K562 (cell line): ENCODE measurements at places on chromosomes 3 and 15. TPM values are rescaled to one million over a fixed set of nuclear protein-coding genes. Genes with fewer than 3 reads are reported as not detected.

DNA sequence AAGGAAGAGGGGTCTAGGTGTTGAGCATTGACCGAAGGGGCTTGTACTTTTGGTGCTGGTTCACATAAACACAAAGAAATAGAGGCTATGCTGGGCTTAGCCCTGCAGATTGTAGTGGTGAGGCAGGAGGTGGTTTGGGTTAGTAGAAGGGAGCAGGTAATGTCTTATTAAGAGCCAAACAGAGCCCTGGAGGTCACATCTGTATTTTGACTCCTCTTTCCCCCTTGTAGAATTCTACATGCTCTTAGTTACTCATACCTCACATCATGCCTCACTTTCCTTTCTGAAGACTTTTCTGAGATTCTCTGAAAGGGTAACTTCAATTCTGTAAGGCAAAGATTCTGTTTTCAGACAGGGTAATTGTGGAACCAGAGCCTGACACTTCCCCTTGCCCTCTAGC lies 16.1 kb upstream of the ZNF80 start:
- no peak for DNase-seq

- DNase-seq, result no peak
Measured at GRCh38 chr3:39118079-39118478, 10.6 kb downstream of the TTC21A start.

DNA sequence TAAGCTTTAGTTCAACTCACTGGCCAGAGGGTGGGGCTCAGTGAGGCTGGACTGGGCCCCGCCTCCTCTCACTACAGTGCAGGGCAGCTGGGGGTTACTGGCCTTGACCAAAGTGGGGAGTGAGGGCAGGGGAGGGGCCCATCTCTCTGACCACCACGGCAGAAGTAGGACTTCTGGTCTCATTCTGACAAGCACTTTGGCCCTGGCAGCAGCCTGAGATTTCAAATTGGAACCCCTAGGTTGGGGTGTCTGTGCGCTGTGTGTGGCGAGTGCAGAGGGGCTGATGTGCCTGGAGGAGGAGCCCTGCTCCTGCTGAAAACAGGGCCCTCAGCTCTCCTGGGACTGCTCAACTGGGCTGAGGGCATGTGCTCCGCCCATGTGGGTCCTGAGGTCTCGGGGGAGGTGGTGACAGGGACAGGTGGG lies 60.3 kb upstream of the RPL32 start:
- DNase-seq, result peak; percentile 65

GRCh38 chr15:53511175-53511574 lies 248.3 kb downstream of the WDR72 start:
- no peak for DNase-seq

DNA sequence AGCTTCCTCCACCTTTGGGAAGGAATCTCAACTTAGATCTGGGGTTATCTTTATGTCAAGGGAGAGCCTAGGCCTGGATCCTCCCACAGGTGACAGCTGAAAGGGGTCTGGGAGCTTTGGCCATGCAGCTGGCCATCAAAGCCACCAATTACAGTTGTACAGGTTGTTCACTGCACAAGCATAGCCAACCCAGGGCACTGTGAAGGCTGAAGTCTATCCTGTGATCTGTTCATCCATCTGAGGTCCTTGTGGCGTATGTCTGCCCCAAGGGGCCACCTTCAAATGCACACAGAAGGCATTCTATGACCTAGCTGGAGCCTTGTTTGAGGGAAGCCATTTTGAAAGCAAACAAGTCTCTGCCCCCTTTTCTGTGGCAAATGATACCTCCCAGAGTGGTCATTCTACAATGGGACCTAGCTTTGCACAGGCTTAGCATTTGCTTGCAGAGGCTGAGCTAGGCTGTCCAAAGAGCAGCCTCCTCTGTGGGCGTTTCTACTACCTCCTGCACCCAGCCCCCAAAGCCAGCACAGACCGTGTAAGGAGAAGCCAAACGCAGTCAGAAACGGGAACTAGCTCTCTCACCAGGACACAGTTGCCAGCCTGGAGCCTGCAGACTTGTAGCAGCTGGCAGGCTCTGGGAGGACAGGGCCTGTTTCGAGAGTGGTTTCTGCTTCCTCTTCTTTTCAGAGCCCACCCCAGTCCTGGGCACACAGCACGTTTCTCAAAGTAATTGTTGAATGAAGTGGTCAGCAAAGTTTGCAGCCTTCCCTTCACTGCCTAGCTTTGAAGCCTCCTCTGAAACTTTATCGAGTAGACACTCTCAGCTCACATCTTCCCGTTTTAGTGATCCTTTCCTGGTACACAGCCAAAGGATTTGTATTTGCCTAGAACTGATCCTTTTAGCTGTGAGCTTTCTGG lies 157.3 kb upstream of the SMAD3 start:
- no peak for DNase-seq

GRCh38 chr15:76169018-76169417 lies 109.2 kb downstream of the TMEM266 start:
- peak; percentile 68 for DNase-seq

GRCh38 chr3:127867986-127868385 lies 45.7 kb upstream of the MGLL start:
- no peak for DNase-seq

The USP19 gene
- total RNA-seq, result 64.7 and 65.9 TPM in 2 replicates

The DLL4 gene
- 1.1 and 1.3 TPM in 2 replicates for total RNA-seq

The AMIGO3 gene
- total RNA-seq, result 0.18 and 0.44 TPM in 2 replicates
